ENCODE measurements at places on chromosomes 3 and 15. TPM values are rescaled to one million over a fixed set of nuclear protein-coding genes. Genes with fewer than 3 reads are reported as not detected.
A peak's percentile ranks its signal among the peaks of the same experiment; 100 is the strongest.

PFKFB4 gene
- 12.3 TPM for total RNA-seq

- no peak for DNase-seq
- H3K4me1 ChIP-seq, result no peaks in the 10 kb centered on the region
- peaks cover 39% of the 10 kb centered on the region for H3K36me3 ChIP-seq
- no peak overlapping the region for H3K27ac ChIP-seq
- H3K4me3 ChIP-seq, result no peak overlapping the region
Measured at GRCh38 chr15:44620081-44620480, 43.4 kb downstream of the SPG11 start.

DNA sequence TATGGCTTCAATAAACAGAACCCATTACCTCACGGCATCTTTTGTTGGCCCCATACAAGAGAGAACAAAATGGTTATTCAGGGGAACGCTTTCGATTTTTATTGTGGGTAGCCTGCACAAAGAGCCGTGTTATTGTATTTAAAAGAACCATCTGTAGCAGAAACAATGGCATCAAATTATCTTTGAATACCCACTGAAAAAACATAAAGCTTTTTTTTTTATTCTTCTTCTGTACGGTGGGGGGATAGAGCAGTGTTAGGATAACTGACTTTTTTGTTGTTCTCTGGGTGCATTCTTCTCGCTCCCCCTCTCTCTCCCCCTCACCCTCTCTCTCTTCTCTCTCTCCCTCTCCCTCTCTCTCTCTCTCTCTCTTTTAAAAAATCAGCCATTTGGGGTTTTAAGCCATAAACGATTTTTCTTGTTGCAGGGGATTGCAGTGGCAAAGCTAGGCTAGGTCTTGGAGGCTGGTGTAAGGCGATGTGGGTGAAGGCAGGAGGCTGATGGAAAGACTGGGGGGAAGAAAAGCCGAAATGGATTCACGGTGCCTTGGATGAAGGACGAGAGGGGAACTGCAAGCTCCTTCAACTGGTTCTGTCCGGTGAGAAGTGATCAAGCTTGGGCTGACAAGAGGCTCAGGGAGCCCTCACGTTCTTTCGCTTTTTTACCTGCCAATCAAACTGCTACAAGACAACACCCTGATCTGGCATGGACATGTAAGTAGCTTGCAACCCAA lies 12.4 kb upstream of the SOX2 start:
- peaks cover 71% of the 10 kb centered on the region for H3K27me3 ChIP-seq
- H3K27ac ChIP-seq, result no peak overlapping the region
- H3K36me3 ChIP-seq, result no peaks in the 10 kb centered on the region
- no peak overlapping the region for H3K4me3 ChIP-seq

GRCh38 chr15:78432664-78433063 lies 5.4 kb upstream of the IREB2 start:
- no peaks in the 10 kb centered on the region for H3K36me3 ChIP-seq
- DNase-seq, result no peak
- H3K4me3 ChIP-seq, result no peak overlapping the region
- H3K4me1 ChIP-seq, result peaks cover 3% of the 10 kb centered on the region

GRCh38 chr15:35669021-35669420 lies 123.1 kb upstream of the DPH6 start:
- no peaks in the 10 kb centered on the region for H3K27me3 ChIP-seq
- H3K4me3 ChIP-seq, result no peak overlapping the region
- H3K36me3 ChIP-seq, result no peaks in the 10 kb centered on the region
- peaks cover 5% of the 10 kb centered on the region for H3K4me1 ChIP-seq

CYP8B1 gene
- total RNA-seq, result not detected

- no peak overlapping the region for H3K4me3 ChIP-seq
- peaks cover 14% of the 10 kb centered on the region for H3K27me3 ChIP-seq
- peaks cover 11% of the 10 kb centered on the region for H3K4me1 ChIP-seq
- no peaks in the 10 kb centered on the region for H3K36me3 ChIP-seq
Measured at GRCh38 chr15:42146551-42147430, 9.6 kb downstream of the PLA2G4F start.

DNA sequence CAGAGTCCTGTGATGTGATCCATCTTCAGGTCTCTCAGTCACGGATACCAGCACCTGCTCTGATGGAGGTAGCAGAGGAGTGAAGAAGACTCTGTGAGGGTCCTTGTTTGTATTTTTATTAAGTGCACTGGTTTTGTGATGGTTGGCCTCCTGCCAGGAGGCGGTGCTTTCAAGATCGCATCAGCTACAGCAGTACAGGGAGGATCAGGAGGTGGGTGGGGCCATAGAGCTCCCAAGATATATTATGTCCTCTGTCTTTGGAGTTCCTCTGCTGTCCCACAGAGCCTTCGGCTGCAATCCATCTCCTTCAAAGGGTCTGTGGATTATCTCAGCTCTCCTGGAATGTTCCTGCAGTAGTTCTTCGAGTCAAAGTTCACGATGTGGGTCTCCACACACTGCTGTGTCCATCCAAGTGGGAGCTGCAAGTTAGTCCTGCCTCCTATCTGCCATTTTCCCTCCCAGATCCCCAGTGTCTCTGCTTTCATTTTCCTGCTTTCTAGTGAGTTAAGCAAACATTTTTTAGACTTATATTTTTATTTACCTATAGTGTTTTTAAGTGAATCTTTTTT lies 54.7 kb downstream of the TM2D3 start:
- H3K4me1 ChIP-seq, result no peaks in the 10 kb centered on the region
- H3K36me3 ChIP-seq, result no peaks in the 10 kb centered on the region
- no peak for DNase-seq

GRCh38 chr3:40713306-40713705 lies 188.5 kb downstream of the ZNF621 start:
- H3K4me1 ChIP-seq, result no peaks in the 10 kb centered on the region
- DNase-seq, result no peak
- H3K27me3 ChIP-seq, result no peaks in the 10 kb centered on the region
- no peaks in the 10 kb centered on the region for H3K36me3 ChIP-seq
- no peak overlapping the region for H3K27ac ChIP-seq
- H3K4me3 ChIP-seq, result no peak overlapping the region

GPR171 gene
- total RNA-seq, result not detected

DNA sequence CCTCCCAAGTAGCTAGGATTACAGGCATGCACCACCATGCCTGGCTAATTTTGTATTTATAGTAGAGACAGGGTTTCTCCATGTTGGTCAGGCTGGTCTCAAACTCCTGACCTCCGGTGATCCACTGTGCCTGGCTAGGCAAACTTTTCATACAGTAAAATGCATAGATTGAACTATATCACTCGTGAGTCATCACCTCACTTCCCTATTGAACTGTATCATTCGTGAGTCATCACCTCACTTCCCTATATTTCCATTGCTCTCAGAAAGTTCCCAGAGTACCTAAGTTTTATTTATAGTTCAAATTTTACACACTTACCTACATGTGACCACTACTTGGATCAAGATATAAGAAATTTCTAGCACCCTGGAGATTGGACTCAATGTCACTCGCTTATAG lies 73.6 kb upstream of the ACAD9 start:
- peak overlapping the region; percentile 40 for H3K27ac ChIP-seq
- no peak for DNase-seq
- H3K4me3 ChIP-seq, result no peak overlapping the region
- no peaks in the 10 kb centered on the region for H3K27me3 ChIP-seq
- peaks cover 21% of the 10 kb centered on the region for H3K4me1 ChIP-seq

MRAS gene
- 80.7 TPM for total RNA-seq

- peak overlapping the region; percentile 56 for H3K27ac ChIP-seq
- H3K4me1 ChIP-seq, result peaks cover 38% of the 10 kb centered on the region
- no peak for DNase-seq
- no peaks in the 10 kb centered on the region for H3K36me3 ChIP-seq
Measured at GRCh38 chr3:151306168-151306810, 10.3 kb downstream of the GPR87 start.

GOLGA6L9 gene
- 1.8 TPM for total RNA-seq

ECE2 gene
- total RNA-seq, result not detected

GRCh38 chr3:78116874-78117273 lies 1077.0 kb downstream of the ROBO2 start:
- H3K4me1 ChIP-seq, result no peaks in the 10 kb centered on the region
- no peak overlapping the region for H3K4me3 ChIP-seq
- H3K27ac ChIP-seq, result no peak overlapping the region
- H3K36me3 ChIP-seq, result no peaks in the 10 kb centered on the region
- H3K27me3 ChIP-seq, result no peaks in the 10 kb centered on the region

DNA sequence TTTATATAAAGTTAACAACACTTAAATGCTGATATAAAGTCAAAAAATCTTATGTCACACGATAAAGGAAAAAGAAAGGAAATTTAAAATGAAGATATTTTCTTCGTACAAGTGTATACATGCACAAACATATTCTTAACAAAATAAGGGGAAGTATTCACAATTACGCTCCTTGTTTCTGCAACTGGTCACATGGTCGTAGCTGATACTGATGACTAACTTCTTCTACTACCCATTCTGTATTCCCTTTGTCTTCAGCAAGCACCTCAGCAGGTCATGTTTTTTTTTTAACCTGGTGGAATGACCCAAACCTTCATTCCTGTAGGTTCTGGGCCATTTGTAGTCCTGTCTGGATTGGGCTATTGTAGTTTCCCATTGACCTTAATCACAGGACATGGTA lies 30.0 kb upstream of the CMTM8 start:
- DNase-seq, result no peak
- no peaks in the 10 kb centered on the region for H3K36me3 ChIP-seq
- H3K4me1 ChIP-seq, result peaks cover 3% of the 10 kb centered on the region
- H3K27me3 ChIP-seq, result no peaks in the 10 kb centered on the region
- no peak overlapping the region for H3K27ac ChIP-seq
